ENCODE measurements at places on chromosomes 3 and 15. TPM values are rescaled to one million over a fixed set of nuclear protein-coding genes. Genes with fewer than 3 reads are reported as not detected.

DNA sequence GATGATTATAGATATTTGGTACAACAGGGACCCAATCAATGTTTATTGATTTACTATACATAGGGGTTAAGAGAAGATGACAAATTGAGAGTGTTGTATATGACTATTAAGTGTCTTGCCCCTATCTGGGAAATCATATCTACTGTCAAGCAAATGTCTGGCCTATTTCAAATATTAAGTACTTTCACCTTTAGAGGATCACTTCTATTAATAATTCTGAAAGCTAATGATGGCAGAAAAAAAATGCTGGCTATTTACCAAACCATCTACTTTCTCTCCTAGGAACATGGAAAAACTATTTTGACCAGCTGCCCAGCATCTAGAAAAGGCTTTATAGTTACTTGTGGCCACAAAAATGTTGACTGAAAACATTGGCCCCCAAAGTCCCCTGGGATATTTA lies 632.3 kb upstream of the ZNF385D start:
- DNase-seq: no peak

Gene SPATA16
- total RNA-seq: not detected

DNA sequence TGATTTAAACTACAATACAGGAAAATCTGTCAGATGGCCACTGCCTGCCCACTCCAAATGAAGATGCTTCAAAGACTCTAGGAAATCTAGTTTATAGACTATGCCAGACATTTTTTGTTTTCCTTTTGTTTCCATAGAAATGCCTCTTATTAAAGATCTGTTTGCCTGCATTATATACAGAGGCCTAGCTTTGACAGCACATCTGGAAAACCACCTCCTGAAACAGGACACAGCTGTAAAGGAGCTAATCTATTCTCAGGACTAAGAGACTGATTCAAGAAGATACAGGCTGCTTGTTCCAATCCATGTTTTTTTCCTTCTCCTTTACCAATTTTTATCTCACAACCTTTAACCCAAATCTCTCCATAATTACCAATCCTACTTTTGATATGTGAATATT lies 75.3 kb upstream of the STRIT1 start:
- DNase-seq: no peak

- no peak for DNase-seq
Measured at GRCh38 chr3:167480748-167481147, 6.9 kb upstream of the SERPINI2 start.

DNA sequence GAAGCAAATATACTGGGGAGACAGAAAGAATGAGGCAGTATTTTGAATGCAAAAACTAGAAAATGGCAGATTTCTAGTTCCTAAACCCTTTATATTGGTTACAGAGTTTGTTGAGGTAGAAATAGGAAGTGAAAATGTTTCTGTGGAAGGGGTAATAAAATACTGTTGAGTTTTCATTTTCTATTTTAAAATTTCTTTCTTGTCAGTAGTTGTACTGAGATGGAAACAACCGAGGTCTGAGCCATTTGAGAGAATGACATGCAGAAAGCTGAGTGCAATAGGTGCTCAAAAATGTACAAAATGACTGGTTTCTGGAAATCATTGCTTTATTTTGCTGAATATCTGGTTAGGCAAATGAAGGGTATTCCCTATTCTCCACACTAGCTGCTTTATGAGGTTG lies 361.4 kb downstream of the CHL1 start:
- DNase-seq: no peak

- DNase-seq: no peak
Measured at GRCh38 chr3:12544652-12545472, 437 bp downstream of the MKRN2OS start.

DNA sequence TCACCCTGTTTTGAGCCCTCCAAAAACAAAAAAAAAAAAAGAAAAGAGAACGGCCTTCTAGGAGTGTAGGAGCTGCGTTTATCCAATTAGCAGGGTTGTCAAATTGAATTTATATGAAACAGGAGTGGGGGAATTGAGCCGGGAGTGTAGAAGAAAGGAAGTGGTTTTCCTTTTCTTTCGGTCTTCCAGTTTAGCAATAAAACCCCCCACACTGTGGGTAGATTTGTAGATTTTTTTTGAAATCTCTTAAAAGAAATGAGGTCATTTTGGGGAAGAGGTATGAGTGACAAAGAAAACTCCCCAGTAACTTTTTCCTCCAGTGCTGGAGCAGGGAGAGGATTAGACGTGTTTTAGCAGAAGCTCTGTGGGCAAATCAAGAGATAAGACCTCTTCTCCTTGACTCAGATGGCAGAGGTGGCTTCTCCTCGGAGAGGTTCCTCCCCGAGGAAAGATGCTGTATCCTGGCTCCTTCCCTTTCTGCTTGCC lies 30.8 kb downstream of the BOC start:
- DNase-seq: no peak

GRCh38 chr3:13345772-13346171 lies 74.3 kb downstream of the NUP210 start:
- DNase-seq: no peak

DNA sequence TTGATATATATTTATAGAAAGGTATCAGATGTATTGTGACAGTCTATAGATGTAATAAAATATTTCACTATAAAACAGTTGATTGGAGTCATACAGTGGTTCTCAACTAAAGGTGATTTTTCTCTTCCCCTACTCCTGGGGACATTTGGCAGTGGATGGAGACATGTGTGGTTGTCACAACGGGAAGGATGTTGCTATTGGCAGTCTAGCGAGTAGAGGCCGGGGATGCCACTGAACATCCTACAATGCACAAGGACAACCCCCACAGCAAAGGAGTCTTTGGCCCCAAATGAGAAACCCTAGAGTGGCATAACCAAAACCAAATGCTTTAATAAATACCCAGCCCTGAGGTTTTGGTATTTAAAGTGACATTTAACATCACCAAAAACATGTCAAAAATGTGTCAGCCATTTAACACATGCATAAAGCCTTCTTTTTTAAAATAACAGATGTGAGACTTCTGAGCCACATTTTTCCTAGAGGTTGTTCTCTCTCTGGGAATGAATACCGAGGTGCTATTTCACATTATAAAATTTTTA lies 367.5 kb downstream of the PTPRG start:
- no peak for DNase-seq

Measured in activated naive CD4-positive, alpha-beta T cell treated with anti-CD3 and anti-CD28 coated beads, Interleukin-2, amount 50 U/mL, for 72 hours (primary cell).